Peyer's patch (tissue), 4 donors: ENCODE measurements at places on chromosomes 3 and 15. TPM values are rescaled to one million over a fixed set of nuclear protein-coding genes. Genes with fewer than 3 reads are reported as not detected.

SPATA12 gene
- total RNA-seq, result not detected

ANKRD63 gene
- total RNA-seq, result not detected

MAP6D1 gene
- not detected for total RNA-seq

BNIP2 gene
- 261 TPM for total RNA-seq

FAH gene
- total RNA-seq, result 6.6 TPM

GRCh38 chr3:32450426-32450825 is 52.2 kb downstream of the CMTM6 start:
- no peak overlapping the region for H3K27ac ChIP-seq
- DNase-seq, result no peak
- no peaks in the 10 kb centered on the region for H3K4me1 ChIP-seq
- no peak overlapping the region for H3K4me3 ChIP-seq
- H3K36me3 ChIP-seq, result no peaks in the 10 kb centered on the region
- no peaks in the 10 kb centered on the region for H3K27me3 ChIP-seq

GRCh38 chr15:51908316-51908715 is 63.3 kb downstream of the LEO1 start:
- no peak overlapping the region for H3K4me3 ChIP-seq
- H3K36me3 ChIP-seq, result peaks cover 47% of the 10 kb centered on the region
- no peak overlapping the region for H3K27ac ChIP-seq
- no peaks in the 10 kb centered on the region for H3K4me1 ChIP-seq
- DNase-seq, result no peak

GRCh38 chr15:43412096-43412495 is 41.2 kb downstream of the TUBGCP4 start:
- no peaks in the 10 kb centered on the region for H3K27me3 ChIP-seq
- no peak for DNase-seq
- no peaks in the 10 kb centered on the region for H3K4me1 ChIP-seq
- no peak overlapping the region for H3K27ac ChIP-seq

GRCh38 chr3:76969996-76970615 is 69.8 kb upstream of the ROBO2 start:
- no peak for DNase-seq
- no peaks in the 10 kb centered on the region for H3K4me1 ChIP-seq
- no peak overlapping the region for H3K27ac ChIP-seq
- no peak overlapping the region for H3K4me3 ChIP-seq

- H3K4me3 ChIP-seq, result no peak overlapping the region
- H3K36me3 ChIP-seq, result peaks cover 61% of the 10 kb centered on the region
- no peaks in the 10 kb centered on the region for H3K27me3 ChIP-seq
- no peaks in the 10 kb centered on the region for H3K4me1 ChIP-seq
These were observed 17.2 kb downstream of the QRICH1 start for GRCh38 chr3:49076646-49077045.

DNA sequence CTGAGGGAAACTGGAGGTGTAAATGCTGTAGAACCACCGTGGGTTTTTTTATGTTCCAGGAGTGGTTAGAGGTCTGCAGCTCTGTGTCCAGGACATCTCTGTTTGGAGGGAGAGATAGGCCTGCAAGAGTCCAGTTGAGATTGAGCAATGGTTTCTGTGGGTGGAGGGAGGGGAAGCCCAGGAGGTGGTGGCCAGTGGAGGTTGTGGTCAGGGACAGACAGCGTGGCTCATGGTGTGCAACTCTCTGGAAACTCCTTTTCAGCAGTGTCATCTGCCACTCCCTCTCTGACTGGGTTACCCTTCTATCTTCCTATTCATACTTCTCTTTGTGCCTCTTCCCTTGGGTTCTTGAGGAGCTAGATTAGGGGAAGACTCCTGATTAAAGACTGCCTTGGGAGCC is 9.6 kb downstream of the XCR1 start:
- H3K36me3 ChIP-seq, result no peaks in the 10 kb centered on the region
- no peak overlapping the region for H3K27ac ChIP-seq
- no peak for DNase-seq
- H3K4me3 ChIP-seq, result no peak overlapping the region

GRCh38 chr3:34159613-34160420 is 361.4 kb downstream of the PDCD6IP start:
- H3K36me3 ChIP-seq, result no peaks in the 10 kb centered on the region
- H3K4me3 ChIP-seq, result no peak overlapping the region

GRCh38 chr3:56147354-56147753 is 320.9 kb downstream of the ERC2 start:
- H3K4me3 ChIP-seq, result no peak overlapping the region
- H3K27ac ChIP-seq, result no peak overlapping the region
- no peaks in the 10 kb centered on the region for H3K4me1 ChIP-seq

DNA sequence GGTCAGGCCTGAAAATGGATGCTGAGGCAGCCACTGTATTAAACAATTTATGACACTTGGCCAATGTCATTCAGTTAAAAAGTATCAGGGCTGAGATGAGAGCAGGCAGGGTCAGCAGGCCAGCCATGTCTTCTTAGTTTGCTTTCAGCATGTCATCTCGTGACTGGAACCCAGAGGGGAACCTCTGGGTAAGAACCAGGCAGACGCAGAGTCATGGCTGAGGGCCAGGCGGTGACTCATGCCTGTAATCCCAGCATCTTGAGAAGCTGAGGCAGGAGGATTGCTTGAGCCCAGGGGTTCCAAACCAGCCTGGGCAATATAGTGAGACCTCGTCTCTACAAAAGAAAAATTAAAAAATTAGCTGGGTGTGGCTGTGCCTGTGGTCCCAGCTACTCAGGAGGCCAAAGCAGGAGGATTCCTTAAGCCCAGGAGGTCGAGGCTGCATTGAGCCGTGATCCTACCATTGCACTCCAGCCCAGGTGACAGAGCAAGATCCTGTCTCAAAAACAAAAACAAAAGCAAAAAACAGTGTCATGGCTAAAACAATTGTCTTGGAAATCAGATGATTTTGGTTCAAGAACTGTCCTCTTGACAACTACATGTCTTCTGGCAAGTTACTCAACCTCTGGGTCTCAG is 11.7 kb downstream of the BCL2L10 start:
- peak; percentile 56 for DNase-seq
- no peaks in the 10 kb centered on the region for H3K4me1 ChIP-seq
- no peak overlapping the region for H3K4me3 ChIP-seq
- H3K27me3 ChIP-seq, result no peaks in the 10 kb centered on the region

- no peak overlapping the region for H3K4me3 ChIP-seq
- no peaks in the 10 kb centered on the region for H3K27me3 ChIP-seq
- H3K4me1 ChIP-seq, result no peaks in the 10 kb centered on the region
- H3K36me3 ChIP-seq, result peaks cover 7% of the 10 kb centered on the region
These were observed 7.0 kb upstream of the GNAT1 start for GRCh38 chr3:50184242-50184978.

DNA sequence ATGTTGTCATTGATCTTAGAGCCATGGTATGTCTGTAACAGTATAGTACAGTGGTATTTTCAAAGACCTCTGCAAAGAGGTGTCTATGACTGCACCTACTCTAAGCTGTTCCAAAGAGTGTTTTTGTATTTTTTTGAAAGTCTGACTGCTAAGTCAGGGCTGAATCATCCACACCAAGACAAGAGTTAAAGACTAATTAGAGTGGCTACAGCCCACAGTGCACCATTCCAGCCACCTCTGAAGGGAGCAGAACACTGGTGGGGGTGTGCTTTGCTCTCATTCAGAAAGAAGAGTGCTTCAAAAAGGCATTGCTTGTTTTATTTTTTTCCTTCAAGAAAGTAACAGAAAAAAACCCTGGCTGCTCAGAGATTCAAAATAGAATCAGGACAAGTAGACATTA is 301.4 kb downstream of the GABRG3 start:
- H3K27ac ChIP-seq, result no peak overlapping the region
- H3K27me3 ChIP-seq, result no peaks in the 10 kb centered on the region
- no peaks in the 10 kb centered on the region for H3K36me3 ChIP-seq
- no peak for DNase-seq

GRCh38 chr3:66518126-66518525 is 17.3 kb upstream of the LRIG1 start:
- H3K36me3 ChIP-seq, result no peaks in the 10 kb centered on the region
- no peak for DNase-seq
- no peaks in the 10 kb centered on the region for H3K4me1 ChIP-seq
- no peaks in the 10 kb centered on the region for H3K27me3 ChIP-seq
